ENCODE measurements at places on chromosomes 1 and 21. TPM values are rescaled to one million over a fixed set of nuclear protein-coding genes. Genes with fewer than 3 reads are reported as not detected.

SPRR2A gene
- not detected for total RNA-seq

UBE2U gene
- total RNA-seq = 1.2 TPM

MAP3K21 gene
- total RNA-seq = 0.22 TPM

PCNX2 gene
- total RNA-seq = 2.2 TPM

IL24 gene
- total RNA-seq = not detected

CALML6 gene
- not detected for total RNA-seq

PRMT6 gene
- total RNA-seq = 4.3 TPM

RXFP4 gene
- not detected for total RNA-seq

SMIM1 gene
- total RNA-seq = 17.3 TPM

TLR5 gene
- total RNA-seq = 3.0 TPM

GJA8 gene
- total RNA-seq = not detected

AMY1B gene
- not detected for total RNA-seq

CLDN19 gene
- total RNA-seq = not detected

FCN3 gene
- 15.8 TPM for total RNA-seq

ACTL8 gene
- not detected for total RNA-seq

RGS8 gene
- total RNA-seq = not detected

SYCP1 gene
- total RNA-seq = not detected

VTCN1 gene
- total RNA-seq = not detected

CDC42BPA gene
- 40.5 TPM for total RNA-seq

PTPRF gene
- total RNA-seq = 4.2 TPM

EPHX1 gene
- 68.6 TPM for total RNA-seq

NPL gene
- total RNA-seq = 5.3 TPM

TMEM269 gene
- not detected for total RNA-seq

GRIK1 gene
- not detected for total RNA-seq

CRYAA gene
- not detected for total RNA-seq

TNNT2 gene
- 9,128 TPM for total RNA-seq

GPR25 gene
- total RNA-seq = not detected

CHRNB2 gene
- total RNA-seq = not detected

C8B gene
- not detected for total RNA-seq

NBPF20 gene
- total RNA-seq = 0.62 TPM

ITLN2 gene
- total RNA-seq = not detected

DNAJC28 gene
- total RNA-seq = 5.7 TPM

GJB5 gene
- total RNA-seq = not detected

EEIG2 gene
- 5.1 TPM for total RNA-seq

GPR61 gene
- total RNA-seq = 0.32 TPM

SYT2 gene
- total RNA-seq = not detected

All from Right ventricle myocardium superior (tissue), 1 donor.